ENCODE measurements at places on chromosomes 2 and 18.

GRCh38 chr18:60549338-60549960 is 176.9 kb upstream of the MC4R start:
- DNase-seq = no peak

DNA sequence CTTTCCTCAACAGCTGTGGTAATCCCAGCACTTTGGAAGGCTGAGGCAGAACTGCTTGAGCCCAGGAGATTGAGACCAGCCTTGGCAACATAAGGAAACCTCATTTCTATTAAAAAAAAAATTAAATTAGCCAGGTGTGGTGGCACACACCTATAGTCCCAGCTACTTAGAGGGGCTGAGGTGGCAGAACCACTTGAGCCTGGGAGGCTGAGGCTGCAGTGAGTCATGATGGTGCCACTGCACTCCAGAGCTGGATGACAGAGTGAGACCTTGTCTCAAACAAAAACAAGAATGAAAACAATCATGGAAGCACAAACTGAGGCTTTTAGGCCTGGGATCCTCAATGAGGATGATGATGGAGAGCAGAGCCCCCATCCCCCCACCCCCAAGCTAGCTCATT is 19.8 kb downstream of the GAREM1 start:
- no peak for DNase-seq

DNA sequence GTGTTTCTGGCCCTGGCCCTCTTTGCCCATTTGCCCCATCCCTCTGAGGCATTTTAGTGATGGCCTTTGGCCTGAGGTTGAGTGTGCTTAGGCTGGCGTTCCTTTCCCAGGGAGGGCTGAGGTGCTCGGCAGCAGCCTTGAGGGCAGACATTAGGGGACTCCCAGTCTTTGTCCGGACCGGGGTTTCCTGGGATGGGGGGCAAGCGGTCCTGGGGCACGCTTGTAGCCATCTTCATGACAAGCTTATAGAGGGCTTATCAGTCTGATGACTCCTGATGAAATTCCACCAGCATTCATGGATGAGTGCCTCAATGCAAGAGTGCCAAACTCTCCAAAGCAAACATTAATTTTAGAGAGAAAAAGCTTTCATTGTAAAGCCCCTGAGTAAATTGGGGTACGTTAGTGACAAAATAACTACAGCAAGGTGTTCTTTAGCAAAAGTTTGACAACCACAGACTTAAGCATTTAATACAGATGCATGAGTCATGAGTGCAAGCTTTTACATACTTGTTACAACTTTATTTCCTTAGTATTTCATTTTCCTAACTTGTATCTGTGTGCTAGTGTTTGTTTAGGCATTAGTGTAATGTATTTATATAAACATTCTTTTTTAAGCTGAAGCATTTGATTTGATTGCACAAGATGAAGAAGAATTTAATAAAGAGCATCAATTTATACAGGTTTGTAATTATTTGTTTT is 45.6 kb downstream of the CEP192 start:
- no peak for DNase-seq

- DNase-seq = no peak
Observed at GRCh38 chr18:56712761-56713160, 61.6 kb downstream of the WDR7 start.

DNA sequence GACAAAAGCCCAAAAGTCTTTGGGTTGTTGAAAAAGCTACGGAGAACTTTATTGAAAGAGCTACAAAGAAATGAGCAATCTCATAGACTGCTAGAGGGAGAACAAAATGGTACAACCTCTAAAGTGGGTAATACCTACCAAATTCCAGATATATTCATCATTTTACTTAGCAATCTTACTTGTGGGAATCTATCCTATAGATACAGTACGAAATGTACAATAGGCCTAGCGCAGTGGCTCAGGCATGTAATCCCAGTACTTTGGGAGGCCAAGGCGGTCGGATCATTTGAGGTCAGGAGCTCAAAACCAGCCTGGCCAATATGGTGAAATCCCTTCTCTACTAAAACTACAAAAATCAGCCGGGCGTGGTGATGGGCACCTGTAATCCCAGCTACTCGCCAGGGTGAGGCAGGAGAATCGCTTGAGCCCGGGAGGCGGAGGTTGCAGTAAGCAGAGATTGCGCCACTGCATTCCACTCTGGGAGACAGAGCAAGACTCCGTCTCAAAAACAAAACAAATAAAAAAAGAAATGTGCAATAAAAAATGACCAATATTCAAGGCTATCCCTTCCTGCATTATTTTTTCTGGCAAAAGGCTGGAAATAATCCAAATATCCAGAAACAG is 10.1 kb downstream of the EXOC6B start:
- no peak for DNase-seq
